ENCODE measurements at places on chromosomes 4 and X. TPM values are rescaled to one million over a fixed set of nuclear protein-coding genes. Genes with fewer than 3 reads are reported as not detected.

GRCh38 chr4:8159537-8160232 is 1.1 kb upstream of the ABLIM2 start:
- no peak overlapping the region for H3K27ac ChIP-seq
- H3K36me3 ChIP-seq = no peaks in the 10 kb centered on the region
- H3K4me1 ChIP-seq = peaks cover 11% of the 10 kb centered on the region
- no peak for DNase-seq
- H3K27me3 ChIP-seq = peaks cover 41% of the 10 kb centered on the region

DNA sequence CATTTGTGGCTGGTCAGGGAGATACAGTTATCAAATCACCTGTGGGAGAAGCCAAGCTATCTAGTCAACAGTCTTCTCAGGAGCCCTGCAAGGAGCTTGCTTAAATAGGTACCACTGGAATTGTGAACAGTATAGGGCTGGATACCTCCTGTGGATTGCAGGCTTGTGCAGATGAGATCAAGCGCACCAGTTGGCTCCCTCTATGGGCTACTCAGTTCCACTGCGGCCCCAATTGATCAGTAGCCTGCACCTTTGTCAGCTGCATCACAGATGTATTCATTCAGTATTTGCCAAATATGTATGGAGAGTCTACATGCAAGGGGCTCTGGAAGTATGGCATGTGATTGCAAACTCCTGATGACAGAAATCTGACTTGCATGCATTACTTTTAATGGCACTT is 28.6 kb downstream of the TEX13A start:
- no peaks in the 10 kb centered on the region for H3K27me3 ChIP-seq
- H3K4me1 ChIP-seq = no peaks in the 10 kb centered on the region
- H3K36me3 ChIP-seq = no peaks in the 10 kb centered on the region
- DNase-seq = peak; percentile 35

GRCh38 chrX:72495046-72495445 is 77.6 kb downstream of the HDAC8 start:
- H3K27ac ChIP-seq = no peak overlapping the region
- peaks cover 10% of the 10 kb centered on the region for H3K36me3 ChIP-seq
- H3K27me3 ChIP-seq = no peaks in the 10 kb centered on the region

GRCh38 chr4:98657531-98658286 is 702 bp downstream of the TSPAN5 start:
- peaks cover 32% of the 10 kb centered on the region for H3K27me3 ChIP-seq
- H3K36me3 ChIP-seq = no peaks in the 10 kb centered on the region
- H3K4me3 ChIP-seq = peak overlapping the region; percentile 84
- H3K4me1 ChIP-seq = peaks cover 63% of the 10 kb centered on the region
- peak overlapping the region; percentile 78 for H3K27ac ChIP-seq
- DNase-seq = peak; percentile 28

The LDB2 gene
- total RNA-seq = 62.4 TPM

The RHOXF2 gene
- total RNA-seq = 0.07 TPM
